Esophagus muscularis mucosa (tissue), 4 donors: ENCODE measurements at places on chromosomes 5 and 9. TPM values are rescaled to one million over a fixed set of nuclear protein-coding genes. Genes with fewer than 3 reads are reported as not detected.

DNA sequence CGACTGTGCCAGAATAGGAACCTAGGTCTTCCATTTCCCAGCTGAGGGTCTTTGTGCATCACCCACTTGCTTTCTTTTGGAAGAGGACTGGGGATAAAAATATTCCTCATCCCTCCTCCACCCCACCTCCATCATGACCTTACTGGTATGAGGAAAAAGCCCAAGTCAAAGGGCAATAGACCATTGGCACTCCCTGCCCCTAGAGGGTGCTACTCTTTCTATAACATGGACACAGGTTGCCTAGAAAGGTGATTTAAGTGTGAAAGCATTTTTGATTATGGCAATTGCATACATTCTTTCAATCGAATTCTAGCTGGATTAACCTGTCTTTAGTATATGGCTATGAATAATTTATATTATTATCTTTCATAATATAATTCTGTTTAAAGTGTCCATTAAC lies 22.8 kb upstream of the ZNF618 start:
- peak; percentile 34 for DNase-seq

The INSYN2B gene
- not detected for total RNA-seq

The IL4 gene
- not detected for total RNA-seq

The ZER1 gene
- 91.1 TPM for total RNA-seq

The ACTBL2 gene
- not detected for total RNA-seq

GRCh38 chr5:9596171-9596780 lies 33.9 kb downstream of the TAS2R1 start:
- DNase-seq = peak; percentile 75

The CORO2A gene
- 2.7 TPM for total RNA-seq

The PCDHA9 gene
- 0.23 TPM for total RNA-seq
